ENCODE measurements at places on chromosomes 2 and 18.
A peak's percentile ranks its signal among the peaks of the same experiment; 100 is the strongest.

DNA sequence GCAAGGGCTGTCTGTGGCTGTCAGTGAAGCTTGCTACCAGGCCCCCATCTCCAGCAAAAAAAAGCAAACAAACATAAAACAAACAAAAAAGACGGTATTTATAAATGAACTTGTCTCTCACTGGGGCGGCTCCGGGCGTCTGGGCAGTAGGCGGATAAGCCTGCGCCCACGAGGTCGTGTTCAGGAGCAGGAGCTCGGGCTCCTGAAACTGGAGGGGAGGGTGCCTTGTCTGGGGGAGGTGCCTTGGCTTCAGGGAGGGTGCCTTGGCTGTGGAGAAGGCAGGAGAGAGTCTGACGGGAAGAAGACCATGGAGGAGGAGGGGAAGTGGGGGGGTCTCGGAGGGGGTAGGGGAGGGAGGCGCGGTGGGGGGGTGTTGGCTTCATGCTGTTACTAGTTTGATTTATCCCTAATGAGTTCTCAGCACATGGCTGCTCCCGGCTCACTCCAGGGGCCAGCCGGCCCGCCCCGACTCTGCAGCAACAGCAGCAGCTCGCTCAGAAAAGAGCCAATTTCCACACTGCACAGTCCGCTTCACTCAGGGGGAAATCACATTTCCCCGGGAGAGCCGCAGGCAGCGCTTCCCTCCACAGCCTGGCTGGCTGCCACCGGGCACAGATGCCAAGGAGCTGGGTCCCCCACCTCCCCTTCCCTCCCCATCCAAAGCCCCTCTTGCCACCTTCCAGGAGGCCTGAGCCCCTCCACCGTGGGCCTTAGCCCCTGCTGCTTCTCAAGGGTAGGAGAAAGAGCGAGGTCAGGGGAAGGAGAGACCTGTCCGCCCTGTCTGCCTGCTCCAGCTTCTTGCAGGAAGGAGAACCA lies 38.7 kb downstream of the PSD4 start:
- no peak for DNase-seq

DNA sequence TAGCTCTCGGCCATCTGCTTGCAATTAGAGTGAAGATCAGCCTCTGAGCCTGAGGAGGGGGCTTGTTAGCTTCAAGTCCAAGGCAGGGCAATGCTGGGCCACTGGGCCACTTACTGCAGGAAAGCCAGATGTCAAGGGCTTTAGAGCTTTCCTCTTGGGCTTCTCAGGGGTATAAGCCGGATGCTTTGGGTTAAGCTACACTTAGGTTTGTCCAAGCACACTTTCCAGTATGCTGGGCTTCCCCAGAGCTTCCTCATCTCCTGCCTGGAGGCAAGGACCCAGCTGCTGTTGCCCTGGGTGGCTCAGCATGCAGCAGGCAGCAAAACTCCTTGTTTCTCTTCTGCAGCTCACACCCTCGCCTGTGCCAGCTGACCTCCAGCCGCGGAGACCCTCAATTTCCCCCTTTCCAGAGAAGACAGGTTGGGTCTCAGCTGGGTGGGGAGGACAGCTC lies 29.0 kb upstream of the ATOH8 start:
- DNase-seq = no peak

DNA sequence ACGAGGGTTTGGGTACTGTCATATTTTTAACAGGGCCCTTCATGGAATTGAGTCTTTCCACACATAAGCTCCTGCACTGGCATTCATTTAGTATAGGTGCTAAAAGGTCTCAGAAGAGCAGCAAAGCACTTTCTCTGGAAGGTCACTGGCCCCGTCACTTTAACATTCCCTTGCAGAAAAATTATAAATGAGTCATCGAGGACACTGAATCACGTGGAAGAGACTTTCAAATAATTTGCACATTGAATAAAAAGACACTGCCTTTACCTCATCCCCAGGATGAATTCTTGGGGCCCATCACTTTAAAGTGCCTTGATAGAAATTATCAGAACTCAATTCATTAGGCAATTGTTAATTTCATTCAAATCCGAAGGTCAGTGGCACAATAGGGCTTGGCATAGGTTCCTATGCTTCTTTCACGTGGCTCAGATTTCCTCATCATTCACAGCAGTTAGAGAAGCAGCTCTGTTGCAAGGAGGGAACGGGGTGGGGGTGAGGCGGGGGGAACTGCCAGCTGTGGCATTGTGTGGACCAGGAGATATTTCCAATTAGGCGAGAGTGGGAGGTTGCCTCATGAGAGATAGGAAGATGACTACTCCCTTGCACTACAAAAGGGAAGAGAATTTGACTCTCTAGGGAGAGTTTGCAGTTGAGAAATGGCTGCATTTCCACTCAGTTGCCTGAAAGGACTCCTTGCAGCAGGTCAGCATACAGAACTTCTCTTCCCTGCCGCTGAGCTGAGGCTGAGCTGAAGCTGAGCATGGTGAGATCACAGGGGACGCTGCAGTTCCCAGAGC lies 86.3 kb upstream of the NPAS2 start:
- peak; percentile 34 for DNase-seq

- DNase-seq = no peak
These were observed 16.8 kb upstream of the KCNJ3 start for GRCh38 chr2:154681741-154682140.

GRCh38 chr2:199085261-199085660 lies 372.5 kb downstream of the SATB2 start:
- DNase-seq = no peak

- no peak for DNase-seq
These were observed 114.6 kb upstream of the CCDC68 start for GRCh38 chr18:55073834-55074233.

DNA sequence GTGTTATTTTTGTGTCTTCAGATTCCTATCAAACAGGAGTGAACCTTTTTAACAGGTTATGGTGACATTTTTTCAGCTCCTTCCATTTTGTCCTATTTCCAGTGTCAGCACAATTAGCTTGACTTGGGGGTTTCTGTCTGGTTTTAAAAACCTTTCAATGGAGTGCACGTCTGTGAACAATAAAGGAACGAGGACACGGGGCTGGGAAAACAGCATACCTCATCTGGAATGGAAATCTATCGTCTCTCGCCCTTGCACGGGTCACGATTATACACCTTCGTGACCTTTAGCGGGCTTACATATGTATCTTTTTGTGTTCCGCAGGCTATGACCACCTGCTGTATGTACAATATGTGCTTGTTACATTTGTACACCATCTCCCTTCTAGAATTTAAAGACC lies 2.3 kb upstream of the ZNF532 start:
- DNase-seq = no peak

- DNase-seq = peak; percentile 70
These were observed 60.1 kb downstream of the EVA1A start for GRCh38 chr2:75500633-75501032.

DNA sequence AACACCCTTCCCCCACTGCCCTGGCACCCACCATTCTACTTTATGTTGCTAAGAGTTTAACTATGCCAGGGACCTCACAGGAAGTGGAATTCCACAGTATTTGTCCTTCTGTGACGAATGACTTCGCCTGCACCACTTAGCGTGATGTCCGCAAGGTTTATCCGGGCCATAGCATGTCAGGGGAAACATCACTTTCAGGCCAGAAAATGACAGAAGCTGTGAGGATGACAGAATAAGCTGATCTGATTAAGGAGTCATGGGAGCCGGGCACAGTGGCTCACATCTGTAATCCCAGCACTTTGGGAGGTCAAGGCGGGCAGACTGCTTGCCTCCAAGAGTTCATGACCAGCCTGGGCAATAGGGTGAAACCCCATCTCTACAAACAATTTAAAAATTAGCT lies 248.8 kb downstream of the EIPR1 start:
- DNase-seq = no peak

DNA sequence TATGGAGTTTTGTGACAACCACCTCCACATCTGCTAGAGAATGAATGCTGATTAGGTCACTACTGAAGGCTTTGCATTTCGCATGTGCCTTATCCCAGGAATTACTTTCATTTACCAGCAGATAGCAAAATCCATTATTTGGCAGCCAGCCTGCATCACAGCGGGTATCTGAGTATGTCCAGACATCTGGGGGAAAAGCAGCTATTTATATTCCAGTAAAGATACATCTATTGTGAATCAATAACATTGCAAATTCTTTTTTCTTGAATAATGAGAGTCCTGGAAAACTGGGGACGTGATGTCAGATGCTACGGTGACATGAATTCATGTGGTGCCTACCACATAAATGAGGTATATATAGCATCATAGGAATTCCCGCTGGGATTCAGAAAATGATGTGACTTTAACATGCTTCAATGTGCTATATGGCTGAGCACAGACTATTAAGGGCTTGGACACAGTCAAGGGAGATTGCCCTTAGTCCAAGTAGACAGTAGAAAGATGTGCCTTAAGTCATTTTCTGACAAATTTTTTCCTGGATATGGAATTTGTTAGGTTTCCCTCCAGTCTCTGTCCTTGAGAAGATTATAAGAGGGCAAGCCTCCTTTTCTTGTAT lies 84.2 kb upstream of the CD302 start:
- no peak for DNase-seq

GRCh38 chr2:18005411-18005810 lies 126.9 kb downstream of the KCNS3 start:
- no peak for DNase-seq

GRCh38 chr18:58900015-58900649 lies 35.5 kb downstream of the ZNF532 start:
- peak; percentile 87 for DNase-seq

- peak; percentile 94 for DNase-seq
These were observed 116.2 kb downstream of the SMAD7 start for GRCh38 chr18:48834413-48835031.

GRCh38 chr2:104388296-104388695 lies 465.6 kb upstream of the POU3F3 start:
- no peak for DNase-seq

DNA sequence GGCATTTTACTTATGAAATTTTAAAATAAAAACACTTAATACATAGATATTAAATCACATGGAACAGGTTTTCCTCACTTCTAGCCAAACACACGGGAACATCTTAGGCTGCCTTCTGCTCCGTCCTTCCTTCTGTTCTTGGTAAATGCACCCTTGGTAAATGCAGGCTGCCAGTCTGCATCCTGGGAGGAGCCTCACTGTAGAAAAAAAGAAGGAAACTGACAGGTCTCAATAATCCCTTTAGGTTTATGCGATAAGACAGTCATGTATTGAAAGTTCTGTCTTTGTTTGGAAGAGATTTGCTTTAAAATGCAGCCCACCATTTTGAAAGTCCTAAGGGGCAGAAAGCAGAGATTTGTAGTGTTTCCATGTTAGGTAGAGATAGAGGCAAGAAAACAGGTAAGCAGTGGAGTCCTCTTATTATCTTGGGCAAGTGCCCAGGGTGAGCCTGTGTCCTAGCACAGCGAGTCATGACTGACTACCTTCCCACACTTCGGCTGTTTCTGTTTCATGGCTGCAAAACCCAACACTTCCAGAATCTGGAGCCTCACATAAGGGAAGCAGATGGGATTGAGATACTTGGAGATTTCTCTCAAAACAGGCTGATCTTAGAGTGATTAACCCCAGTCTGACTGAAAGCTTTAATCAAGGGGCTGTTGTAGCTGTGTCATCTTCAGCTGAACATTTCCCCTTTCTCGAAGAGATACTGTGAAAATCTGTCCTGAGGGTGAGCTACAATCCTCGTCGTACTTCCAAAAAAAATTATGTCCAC lies 131.4 kb upstream of the MAP3K20 start:
- no peak for DNase-seq

- no peak for DNase-seq
These were observed 97.0 kb downstream of the RNF144A start for GRCh38 chr2:7014174-7014640.

GRCh38 chr2:98039085-98039756 lies 43.5 kb upstream of the TMEM131 start:
- DNase-seq = no peak

DNA sequence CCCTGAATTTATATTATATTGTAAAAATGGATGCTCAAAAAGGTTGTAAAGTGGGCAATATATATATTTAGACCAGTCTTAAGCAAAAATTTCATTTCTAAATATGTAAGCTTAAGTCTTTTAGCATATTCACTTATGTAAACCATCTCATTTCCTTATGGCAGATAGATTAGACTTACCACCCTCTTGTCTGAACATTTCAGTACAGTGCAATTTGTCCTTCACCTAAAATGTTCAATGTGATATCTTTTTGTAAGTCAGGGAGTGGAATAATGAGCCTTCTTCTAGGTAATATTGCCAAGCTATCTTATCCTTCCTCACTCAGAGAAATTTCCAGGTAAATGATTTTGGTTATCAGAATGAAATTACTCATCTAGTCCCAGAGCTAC lies 92.3 kb downstream of the KLF7 start:
- DNase-seq = no peak

- no peak for DNase-seq
These were observed 62.1 kb upstream of the THSD7B start for GRCh38 chr2:136703214-136703613.

GRCh38 chr2:159285929-159286708 lies at the start of gene WDSUB1:
WDSUB1 (minus strand) TSS chr2:159286703; CDS start chr2:159283069, 3,634 bp downstream.
- DNase-seq = peak; percentile 52

- DNase-seq = no peak
These were observed 67.3 kb downstream of the INPP4A start for GRCh38 chr2:98511981-98512380.

DNA sequence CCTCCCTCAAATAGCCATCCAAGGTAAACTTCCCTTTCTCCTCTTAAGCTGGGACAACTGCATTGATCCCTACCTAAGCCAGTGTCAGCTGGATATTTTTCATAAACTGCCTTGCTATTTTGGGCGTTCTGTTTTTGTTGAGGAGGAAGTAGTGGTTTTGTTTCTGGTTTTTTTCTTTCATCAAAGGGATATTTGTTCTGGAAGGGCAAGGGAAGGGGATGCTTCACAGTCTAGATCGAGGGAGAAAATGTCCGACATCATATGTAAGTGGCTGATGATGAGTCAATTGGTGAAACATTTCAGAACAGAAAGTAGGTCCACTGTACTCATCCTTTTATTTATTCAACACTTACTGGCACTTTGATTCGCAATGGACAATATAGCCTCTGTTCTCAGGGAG lies 31.0 kb downstream of the TANC1 start:
- peak; percentile 98 for DNase-seq

GRCh38 chr2:162746310-162746709 lies 92.3 kb downstream of the KCNH7 start:
- DNase-seq = no peak

- peak; percentile 96 for DNase-seq
These were observed 73.9 kb downstream of the NEDD4L start for GRCh38 chr18:58117786-58118403.

GRCh38 chr2:9806656-9807055 lies 36.6 kb upstream of the TAF1B start:
- no peak for DNase-seq

DNA sequence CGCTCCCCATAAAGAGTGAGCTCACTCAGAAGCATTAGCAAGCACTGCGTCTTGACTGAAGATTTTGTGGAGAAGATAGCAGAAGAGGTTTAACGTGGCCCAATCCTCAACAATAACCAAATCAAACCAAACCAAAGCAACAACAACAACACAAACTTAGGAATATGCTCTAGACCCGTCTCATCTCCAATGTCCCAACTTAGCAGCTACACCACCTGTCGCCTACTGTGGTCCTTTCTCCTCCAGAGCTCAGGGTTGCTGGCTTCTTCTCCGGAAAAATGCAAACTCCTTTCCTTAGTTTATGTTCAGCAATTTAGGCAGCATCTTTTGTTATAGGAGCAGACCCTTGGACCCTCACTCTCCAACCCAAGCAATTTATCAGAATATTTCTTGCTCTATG lies 301.4 kb downstream of the ZNF521 start:
- no peak for DNase-seq

- no peak for DNase-seq
These were observed 551.2 kb upstream of the FSIP2 start for GRCh38 chr2:185187421-185187820.

Data from foreskin melanocyte (primary cell).